NCI-H1436 (cell line): ENCODE measurements at places on chromosomes 13 and 19.

- DNase-seq = no peak
Measured at GRCh38 chr19:42193706-42194105, 23.8 kb downstream of the DEDD2 start.

GRCh38 chr13:67943116-67943515 is 713.0 kb upstream of the PCDH9 start:
- no peak for DNase-seq

DNA sequence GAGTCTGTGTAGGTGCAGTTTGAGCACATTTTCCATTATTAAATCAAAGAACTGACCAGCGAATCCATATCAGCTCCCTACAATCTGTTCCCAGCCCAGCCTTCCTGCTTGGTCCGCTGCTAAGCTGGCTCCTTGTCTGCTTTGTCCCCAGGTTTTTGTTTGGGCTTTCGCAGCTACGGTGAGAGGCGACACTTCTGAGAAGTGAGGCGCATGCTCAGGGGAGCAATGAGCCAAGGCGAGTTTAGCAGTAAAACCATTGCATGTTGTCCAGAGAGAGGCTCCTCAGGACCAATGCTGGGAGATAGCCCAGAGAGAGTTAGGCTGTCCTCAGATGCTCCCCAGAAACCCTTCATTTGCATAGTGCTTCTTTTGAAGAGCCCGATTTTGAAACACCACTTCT is 162.0 kb downstream of the ITGBL1 start:
- no peak for DNase-seq

DNA sequence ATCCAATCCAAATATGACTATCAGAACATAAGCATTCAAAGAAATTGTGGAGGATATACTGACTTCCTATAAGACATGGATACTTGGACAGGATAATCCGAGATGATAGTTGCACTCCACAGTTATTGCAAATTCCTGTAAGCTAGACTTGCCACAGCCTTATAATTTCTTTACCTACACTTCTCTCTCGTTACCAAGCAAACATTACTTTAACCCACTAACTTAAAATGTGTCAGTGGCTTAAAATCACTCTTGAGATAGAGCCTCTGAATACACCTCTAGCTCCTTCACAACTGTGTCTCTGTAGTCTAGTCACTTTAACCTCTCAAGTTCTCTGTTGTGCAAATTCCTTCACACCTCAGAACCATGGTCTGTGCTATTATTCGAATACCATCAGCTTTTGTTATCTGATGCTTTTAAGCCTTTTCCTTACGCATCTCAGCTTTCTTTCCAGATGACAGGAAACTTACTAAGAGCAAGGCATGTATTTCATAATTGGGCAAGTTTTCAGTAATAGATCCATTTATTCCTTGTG is 474.9 kb upstream of the MIR17HG start:
- DNase-seq = no peak

- no peak for DNase-seq
Measured at GRCh38 chr19:51640386-51640785, 6.2 kb downstream of the SIGLEC14 start.

DNA sequence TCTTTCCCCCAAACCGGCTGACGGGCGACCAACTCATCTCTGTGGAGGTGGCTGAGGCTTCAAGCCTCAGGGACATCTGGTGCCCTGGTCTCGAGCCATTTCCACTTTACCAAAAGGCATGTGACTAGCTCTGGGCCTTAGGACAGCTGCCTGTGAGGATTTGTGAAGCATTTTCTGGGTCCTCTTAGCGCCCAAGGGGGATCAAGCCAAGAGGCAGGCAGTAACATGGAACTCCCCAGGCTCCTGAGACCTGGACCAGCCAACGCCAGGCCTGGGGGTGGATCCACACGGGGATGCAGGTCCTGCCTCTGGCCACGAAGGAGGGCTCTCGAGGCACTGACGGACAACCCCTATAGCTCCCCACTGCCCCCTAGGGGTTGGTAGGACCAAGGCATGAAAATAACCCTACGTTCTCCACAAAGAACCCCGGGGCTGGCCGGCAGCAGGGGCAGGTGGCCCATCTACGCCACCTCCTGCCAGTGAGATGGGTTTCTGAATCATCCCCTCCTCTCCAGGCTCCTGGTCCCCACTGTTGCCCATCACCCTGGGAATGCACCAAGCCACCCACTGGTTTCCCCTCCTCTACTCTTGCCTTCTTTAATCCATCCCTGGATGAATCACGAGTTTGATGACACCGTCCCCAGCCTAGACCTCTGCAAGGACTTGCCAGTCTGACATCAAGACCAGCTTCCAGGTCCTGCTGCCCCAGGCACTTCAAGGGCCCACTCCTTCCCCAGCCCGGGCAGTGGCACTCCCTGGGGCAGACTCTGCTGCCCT is 7.0 kb upstream of the MYDGF start:
- DNase-seq = peak; percentile 23

DNA sequence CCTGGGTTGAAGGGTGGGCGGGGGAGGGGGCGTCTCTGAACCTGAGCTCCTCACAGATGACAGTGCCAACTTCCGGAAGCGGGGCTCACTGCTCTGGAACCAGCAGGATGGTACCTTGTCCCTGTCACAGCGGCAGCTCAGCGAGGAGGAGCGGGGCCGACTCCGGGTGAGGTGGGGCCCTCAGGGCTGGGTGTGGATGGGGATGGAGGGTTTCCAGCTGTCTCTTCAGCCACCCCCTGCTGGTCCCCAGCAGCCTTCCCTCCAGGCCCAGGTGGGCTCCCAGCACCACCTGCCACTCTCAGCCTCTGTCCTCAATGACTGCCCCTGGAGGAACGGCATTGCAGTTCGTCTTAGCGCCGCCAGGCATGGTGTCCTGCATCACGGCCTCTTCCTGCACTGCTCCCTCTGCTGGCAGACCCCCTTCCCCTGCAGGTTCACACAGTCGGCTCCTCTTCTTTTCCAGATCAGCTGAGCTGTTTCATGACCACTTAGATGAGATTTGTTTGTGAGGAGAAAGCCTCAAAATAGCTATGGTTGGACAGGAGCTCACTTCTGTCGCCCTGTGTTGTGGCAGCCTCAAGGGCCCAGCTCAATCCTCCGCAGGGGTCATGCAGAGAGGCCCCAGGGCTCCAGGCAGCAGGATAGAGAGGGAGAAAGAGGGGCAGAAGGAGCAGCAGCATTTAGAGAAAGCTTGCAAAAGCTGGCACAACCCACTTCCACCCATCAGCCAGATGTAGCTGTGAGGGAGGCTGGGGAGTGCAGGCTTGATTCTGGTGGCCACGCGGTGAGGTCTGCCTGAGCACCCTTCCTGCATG is 2.5 kb upstream of the GARIN5A start:
- DNase-seq = no peak

DNA sequence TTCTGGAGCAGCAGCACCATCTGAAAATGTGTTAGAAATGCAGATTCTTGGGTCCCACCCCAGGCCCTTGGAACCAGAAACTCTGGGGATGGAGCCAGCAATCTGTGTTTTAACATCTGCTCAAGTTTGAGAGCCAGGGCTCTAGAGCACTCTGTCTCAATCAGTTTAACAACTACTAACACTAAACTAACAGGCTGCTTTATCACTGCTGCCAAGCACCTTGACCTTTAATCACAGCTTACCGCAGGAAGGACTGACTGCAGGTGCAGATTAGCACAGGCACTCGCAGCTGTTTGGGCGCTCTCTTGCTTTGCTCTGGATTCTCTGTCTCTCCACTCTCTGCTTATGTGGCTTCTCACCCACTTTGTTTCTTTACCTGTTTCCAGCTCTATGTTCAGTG is 163.5 kb downstream of the MTUS2 start:
- DNase-seq = no peak

DNA sequence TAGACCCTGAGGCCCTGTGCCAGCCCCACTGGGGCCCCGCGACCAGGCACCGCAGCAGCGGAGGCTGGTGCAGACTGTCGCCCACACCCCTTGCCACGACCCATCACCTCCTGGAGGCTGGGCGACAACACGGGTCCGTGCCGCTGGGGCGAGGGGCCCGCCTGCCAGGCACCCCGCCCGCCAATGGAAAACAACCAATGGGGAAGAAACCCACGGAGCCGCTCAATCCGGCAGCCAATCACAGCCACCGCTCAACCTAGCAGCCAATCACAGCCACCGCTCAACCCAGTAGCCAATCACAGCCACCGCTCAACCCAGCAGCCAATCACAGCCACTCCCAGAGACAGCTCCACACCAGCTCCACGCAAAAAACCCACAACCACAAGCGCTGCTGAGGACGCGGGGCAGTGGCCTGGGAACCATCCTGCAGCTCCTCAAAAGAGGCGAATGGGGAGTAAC is 29.7 kb downstream of the GPX4 start:
- no peak for DNase-seq

DNA sequence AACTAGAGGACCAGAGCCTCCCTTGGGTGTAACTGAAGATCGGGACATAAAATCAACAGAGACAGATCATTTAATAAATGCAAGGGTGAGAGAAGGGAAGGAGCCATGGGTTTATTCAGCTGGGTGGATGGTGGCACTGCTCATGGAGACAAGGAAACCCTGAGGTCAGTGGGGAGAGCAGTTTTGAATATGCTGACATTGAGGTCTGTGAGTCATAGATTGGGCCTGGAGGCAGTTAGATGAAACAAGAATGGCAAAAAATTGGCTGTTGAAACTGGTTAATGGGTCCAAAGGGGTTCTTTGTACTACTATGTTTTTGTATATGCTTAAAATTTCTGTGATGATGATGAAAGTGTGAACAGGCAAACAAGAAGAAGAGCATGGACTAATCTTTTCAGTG is 5.1 kb upstream of the GTF3A start:
- no peak for DNase-seq

GRCh38 chr19:45973553-45974338 is at the start of gene NOVA2:
Gene NOVA2 (minus strand): TSS chr19:45973865. CDS start chr19:45973351, 514 bp downstream.
- peak; percentile 82 for DNase-seq

GRCh38 chr19:41353466-41354342 is at the start of gene TGFB1:
Gene TGFB1 (minus strand): TSS chr19:41353922. CDS start chr19:41353044, 878 bp downstream.
- DNase-seq = peak; percentile 34

DNA sequence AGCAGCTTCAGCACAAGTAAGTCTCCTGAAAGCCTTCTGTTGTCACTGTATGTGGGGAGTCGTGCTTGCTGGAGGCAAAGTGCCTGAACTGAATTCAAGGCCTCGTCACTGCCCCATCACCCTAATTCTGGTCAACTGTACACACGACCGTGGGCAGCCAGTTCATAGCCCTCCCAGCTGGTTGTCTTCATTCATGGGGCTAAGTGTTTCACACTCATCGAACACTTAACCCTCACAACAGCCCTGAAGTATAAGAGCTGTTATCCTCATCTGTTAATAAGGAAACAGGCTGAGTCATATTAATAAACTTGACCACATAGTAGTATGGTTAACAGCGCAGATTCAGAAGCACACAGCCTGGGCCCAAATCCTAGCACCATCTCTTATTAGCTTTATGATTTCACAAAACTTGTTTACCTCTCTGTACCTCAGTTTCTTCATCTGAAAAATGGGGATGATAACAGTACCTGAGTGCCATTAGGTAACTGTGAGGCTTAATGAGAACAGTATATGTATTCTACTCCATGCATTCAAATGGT is 66.7 kb downstream of the CDADC1 start:
- no peak for DNase-seq

DNA sequence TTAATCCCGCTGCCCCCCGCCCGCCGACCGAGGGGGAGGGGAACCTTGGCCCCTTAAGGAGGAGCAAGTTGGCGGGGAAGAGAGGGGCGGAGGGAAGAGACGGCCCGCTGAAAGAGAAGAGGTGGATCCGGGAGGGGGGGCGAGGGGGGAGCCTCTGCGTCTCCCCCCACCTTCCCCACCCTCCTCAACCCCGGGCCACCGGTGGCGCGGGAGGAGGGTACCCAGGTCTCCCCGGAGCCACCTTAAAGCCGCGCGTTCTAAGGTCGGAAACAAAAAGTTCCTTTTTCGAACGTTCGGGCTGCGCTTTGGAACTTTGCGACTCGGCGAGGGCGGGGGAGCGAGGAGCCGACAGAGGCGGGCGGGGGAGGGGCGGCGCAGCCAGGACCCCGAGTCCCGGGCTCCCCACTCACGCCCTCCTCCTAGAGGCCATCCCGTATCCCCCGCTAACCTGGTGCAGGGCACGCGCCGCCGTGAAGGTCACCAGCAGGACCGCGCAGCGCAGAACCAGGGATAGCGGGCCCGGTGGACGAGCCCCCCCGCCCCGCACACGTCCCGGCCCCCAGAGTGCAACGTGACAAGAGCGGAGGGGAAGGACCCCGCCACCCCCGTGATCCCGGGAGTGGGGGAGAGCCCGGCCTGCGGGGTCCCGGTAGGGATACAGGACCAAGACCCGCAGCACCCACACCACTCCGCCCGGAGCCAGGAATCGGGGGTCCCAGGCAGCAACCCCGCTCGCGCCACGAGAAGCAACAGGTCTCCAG is 659 bp downstream of the ERF start:
- DNase-seq = peak; percentile 23

DNA sequence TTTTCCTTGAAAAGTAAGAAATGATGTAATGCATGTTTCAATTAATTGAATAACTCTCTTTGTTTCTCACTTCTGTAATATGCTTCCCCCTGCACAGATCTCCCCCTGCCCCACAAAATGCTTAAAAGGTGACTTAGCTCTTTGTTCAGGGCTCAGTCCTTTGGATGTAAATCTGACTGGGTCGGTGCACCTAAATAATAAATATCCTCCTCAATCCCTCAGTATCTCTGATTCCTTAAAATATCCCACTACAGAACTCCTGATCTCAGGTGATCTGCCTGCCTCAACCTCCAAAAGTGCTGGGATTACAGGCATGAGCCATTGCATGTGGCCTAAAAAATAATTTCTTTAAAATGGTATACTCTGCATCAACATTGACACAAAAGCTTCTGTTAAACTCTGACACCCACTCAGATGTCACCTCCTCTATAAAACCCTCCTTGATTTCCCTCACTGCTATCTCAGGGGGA is 107.0 kb downstream of the ZNF429 start:
- DNase-seq = no peak

GRCh38 chr19:35204799-35205732 is 23.5 kb downstream of the FAM187B start:
- no peak for DNase-seq

- DNase-seq = no peak
Measured at GRCh38 chr19:14582894-14583340, at the start of gene CLEC17A. Gene CLEC17A (plus strand): TSS chr19:14583084. CDS start chr19:14583161, 77 bp downstream.

GRCh38 chr13:27259831-27260230 is 8.5 kb downstream of the RPL21 start:
- no peak for DNase-seq

GRCh38 chr13:28392896-28393505 is 101.9 kb downstream of the FLT1 start:
- no peak for DNase-seq

- DNase-seq = no peak
Measured at GRCh38 chr13:57704031-57704430, 72.5 kb downstream of the PCDH17 start.

DNA sequence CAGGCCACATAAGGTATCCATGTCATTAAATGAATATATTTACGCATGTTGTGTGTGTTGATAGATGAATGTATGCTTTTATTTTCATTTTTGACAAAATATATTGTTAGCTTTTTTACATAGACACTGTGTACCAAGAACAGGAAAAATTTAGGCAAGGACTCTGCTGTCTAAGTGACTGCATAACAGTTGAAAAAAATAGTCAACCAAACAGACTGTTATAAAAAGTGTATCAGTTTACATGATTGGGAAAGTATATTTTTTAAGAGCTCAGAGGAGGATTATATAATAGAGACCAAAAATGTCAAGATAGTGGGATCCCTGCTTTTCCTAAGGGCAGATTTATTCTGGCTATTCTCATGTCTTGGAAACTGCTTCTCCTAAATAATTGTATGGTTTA is 858.0 kb downstream of the SLITRK1 start:
- DNase-seq = no peak
